ENCODE measurements at places on chromosomes 13 and 19.

DNA sequence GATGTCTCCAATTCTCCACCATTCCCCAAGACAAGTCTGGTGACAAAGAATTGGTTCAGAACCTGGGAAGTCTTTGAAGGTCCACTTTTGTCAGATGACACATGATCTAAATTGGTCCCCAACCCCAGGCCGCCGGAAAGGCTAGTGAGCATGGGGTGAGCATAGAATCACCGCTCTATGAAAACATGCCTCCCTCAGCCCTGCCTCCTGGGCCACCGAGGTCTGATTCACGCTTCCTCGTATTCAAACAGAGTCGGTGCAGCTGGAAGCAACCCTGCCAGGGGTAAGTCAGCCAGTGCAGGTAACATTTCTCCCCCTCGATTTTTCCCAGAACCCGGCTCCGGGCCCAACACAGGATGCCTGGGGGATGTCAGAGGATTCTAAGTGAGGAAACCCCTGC, 33.9 kb upstream of the KLF2 start:
- DNase-seq = no peak

- DNase-seq = peak; percentile 16
These were observed 122.5 kb downstream of the CDK8 start for GRCh38 chr13:26376430-26376829.

- peak; percentile 96 for DNase-seq
These were observed 16.9 kb upstream of the CYP2S1 start for GRCh38 chr19:41175801-41176777.

GRCh38 chr13:77042566-77043177, 15.7 kb upstream of the FBXL3 start:
- no peak for DNase-seq

- DNase-seq = no peak
These were observed 562.1 kb upstream of the KLF12 start for GRCh38 chr13:74696148-74696922.

- no peak for DNase-seq
These were observed 33.4 kb downstream of the ALG5 start for GRCh38 chr13:36965767-36966166.

- DNase-seq = no peak
These were observed 21.0 kb downstream of the CCDC8 start for GRCh38 chr19:46392252-46392801.

- no peak for DNase-seq
These were observed 70.3 kb downstream of the MAP4K1 start for GRCh38 chr19:38547421-38547820.

GRCh38 chr13:101303521-101303920, 112.8 kb downstream of the NALCN start:
- no peak for DNase-seq

DNA sequence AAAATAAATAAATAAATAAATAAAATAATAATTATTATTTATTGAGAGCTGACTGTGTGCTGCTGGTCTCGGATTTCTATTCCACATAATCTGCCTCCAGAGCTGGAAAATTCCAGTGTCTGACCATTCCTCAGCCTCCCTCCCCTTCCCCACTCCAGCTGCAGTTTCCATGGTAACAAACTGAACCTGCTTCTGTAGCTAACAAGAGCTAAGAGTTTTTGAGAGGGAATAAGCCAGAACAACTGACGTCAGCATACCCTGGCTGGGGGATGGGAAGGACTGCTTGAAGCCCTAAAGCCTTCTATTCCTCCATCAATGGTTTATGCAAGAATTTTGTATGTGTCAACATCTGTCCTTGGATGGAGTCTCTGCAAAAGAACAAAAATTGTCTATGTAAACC, 26.0 kb upstream of the PEG3 start:
- no peak for DNase-seq

DNA sequence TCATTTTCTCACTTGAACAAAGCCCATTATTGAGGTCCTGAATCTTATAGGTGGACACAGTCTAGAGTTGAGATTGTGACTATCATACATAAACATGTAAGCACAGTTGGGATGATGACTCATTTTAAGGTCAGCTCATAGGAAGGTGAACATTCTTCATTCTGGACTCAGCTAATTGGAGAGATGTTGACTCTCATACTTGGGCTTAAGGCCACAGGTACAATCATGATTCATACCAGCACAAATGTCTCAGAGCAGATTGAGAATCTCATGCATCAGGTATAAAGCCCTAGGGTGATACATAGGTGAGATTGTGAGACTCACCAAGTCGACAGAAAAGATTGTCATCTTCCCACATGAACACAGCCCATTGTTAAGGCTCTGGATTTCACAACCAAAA, 62.3 kb upstream of the ZNF724 start:
- DNase-seq = no peak

- peak; percentile 90 for DNase-seq
These were observed 259.5 kb downstream of the COL4A1 start for GRCh38 chr13:110047496-110047895.

DNA sequence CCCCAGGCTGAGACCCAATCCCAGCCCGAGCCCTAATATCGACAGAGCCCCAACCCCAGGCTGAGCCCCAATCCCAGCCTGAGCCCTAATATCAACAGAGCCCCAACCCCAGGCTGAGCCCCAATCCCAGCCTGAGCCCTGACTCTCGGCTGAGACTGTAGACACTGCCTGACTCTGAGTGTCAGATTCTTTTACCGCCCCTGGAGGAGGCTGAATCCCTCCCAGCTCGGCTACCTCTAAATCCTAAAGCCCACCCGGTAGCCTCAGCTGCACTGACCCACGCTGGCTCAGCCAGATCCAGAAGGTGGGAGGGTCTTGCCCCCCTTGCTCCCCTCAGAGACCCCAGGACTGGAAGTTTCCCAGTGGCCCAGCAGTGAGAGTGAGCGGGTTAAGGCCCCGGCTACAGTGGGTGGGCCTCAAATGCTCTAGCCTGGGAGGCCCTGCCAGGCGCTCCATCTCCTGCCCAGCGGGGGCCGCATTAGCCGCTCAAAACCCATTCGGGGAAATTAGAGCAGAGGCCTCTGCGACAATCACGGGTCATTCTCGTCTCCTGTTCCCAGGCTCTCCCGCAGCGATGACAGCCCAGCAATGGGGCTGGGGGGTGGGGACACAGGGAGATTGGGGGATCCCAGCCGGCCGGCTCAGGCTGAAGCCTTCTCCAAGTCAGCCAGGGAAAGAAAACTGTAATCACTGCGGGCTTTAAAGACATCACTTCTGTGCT, 43.8 kb downstream of the ZNRF4 start:
- DNase-seq = no peak

- DNase-seq = peak; percentile 81
These were observed 39.1 kb downstream of the GPR12 start for GRCh38 chr13:26721251-26722121.

DNA sequence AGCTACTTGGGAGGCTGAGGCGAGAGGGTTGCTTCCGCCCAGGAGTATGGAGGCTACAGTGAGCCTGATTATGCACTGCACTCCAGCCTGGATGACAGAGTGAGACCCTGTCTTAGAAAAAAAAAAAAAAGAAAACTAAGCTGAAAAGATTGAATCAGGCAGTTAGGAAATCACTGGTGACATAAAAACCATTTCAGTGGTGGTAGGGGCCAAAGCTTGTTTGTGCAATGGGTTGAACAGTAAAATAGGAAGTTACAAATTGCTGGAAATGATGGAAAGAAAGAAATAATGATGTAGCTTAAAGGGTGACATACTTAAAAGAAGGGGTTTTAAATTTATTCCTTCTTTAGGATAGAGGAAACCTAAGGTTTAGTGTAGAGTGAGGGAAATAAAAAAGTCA, 4.8 kb upstream of the OXGR1 start:
- no peak for DNase-seq

DNA sequence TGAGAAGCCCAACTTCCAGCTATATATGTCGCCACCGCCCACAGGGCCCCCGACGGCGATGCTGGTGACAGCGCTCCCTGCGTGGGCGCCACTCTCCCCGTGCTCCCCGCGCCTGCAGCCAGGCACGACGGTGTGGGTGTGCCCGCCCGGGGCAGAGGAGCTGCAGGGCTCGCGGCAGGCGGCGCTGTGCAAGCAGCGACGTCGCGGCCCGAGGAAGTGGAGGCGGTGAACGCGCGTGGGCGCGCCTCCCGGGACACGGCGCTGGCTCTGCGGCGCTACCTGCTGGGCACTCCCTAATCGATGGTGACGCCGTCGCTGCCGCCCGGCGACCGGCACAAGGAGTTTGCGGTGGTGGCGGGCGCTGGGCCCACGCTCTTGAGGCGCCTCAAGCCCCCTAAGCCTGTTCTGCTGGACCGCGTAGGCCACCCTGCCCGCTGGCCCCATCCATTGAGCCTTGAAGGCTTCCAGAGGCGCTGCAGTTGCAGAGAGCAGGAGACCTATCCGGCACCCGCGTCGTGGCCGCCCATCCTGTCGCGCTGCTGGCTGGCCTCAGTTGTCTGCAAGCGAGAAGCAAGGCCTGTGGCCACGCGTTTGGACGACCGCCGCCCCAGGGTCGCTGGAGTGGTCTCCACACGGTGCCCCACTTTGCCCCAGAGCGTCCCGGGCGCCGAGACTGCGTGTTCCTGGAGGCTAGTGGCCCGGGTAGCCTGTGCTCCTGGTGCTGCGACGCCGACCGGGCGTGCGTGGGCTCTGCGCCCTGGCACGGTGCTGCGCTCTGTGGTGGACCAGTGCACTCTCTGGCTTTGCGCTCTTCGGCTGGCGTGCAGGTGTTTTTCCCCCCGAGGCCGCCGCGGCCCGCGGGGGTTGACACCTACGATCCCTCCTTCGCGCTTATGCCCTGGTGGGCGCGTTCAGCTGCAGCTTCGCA, 23.1 kb downstream of the LRFN3 start:
- peak; percentile 54 for DNase-seq

- DNase-seq = no peak
These were observed 874.9 kb upstream of the PCDH20 start for GRCh38 chr13:62290542-62290941.

DNA sequence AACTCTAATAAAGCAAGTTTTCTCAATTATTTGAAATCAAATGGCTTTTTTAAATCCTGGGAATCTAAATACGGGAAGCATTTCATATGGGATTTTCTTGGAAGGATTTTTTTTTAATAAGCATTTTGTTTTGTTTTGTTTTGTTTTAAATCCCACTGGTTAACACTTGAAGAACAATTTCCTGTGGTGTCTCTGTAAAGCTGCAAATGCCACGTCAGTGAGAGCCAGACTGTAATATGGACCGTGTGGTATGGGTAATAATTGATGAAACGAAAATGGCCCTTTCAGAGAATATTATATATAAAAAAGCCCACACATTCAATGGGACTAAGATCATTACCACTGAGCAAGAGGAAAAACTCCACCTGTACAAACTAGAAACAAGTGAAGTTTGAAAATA, 33.9 kb upstream of the MIR17HG start:
- DNase-seq = no peak
